ENCODE measurements at places on chromosomes 5 and 9. TPM values are rescaled to one million over a fixed set of nuclear protein-coding genes. Genes with fewer than 3 reads are reported as not detected.
A peak's percentile ranks its signal among the peaks of the same experiment; 100 is the strongest.

The ABO gene
- 1.9 TPM for polyA plus RNA-seq

The ENHO gene
- polyA plus RNA-seq, result 0.26 TPM

The GRHPR gene
- 134 TPM for polyA plus RNA-seq

The GHR gene
- polyA plus RNA-seq, result 9.4 TPM

The SMARCA2 gene
- polyA plus RNA-seq, result 29.3 TPM

The SLC23A1 gene
- polyA plus RNA-seq, result not detected

- DNase-seq, result no peak
Measured at GRCh38 chr9:108257382-108257781, 598.4 kb downstream of the ACTL7B start.

- DNase-seq, result no peak
Measured at GRCh38 chr9:136232969-136233368, 12.6 kb downstream of the QSOX2 start.

DNA sequence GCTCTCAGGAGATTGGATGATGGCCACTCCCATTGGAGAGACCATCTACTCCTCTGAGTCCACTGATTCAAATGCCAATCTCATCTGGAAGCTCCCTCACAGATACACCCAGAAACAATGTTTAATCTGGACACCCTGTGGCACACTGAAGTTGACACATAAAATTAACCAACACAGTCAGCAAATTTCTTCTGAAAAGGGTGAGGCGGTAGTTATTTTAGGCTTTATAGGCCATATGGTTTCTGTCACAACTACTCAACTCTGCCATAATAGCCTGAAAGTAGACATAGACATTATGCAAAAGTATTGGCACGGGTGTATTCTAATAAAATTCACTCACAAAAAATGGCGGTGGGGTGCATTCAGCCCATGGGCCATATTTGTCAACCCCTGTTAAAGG is 244.5 kb upstream of the VLDLR start:
- DNase-seq, result no peak

GRCh38 chr9:84755380-84755779 is 85.9 kb downstream of the NTRK2 start:
- DNase-seq, result no peak

GRCh38 chr5:124438026-124438902 is 308.2 kb downstream of the ZNF608 start:
- no peak for DNase-seq

- DNase-seq, result no peak
Measured at GRCh38 chr9:128920381-128921058, at the start of gene PHYHD1. PHYHD1 (plus strand) TSS chr9:128920982; CDS start chr9:128922324, 1,342 bp downstream.

- DNase-seq, result peak; percentile 34
Measured at GRCh38 chr5:89968958-89969381, 440.6 kb downstream of the CETN3 start.

GRCh38 chr9:22170990-22171670 is 162.0 kb upstream of the CDKN2B start:
- DNase-seq, result no peak

- DNase-seq, result peak; percentile 66
Measured at GRCh38 chr5:179319741-179320281, 25.4 kb downstream of the ADAMTS2 start.

- no peak for DNase-seq
Measured at GRCh38 chr5:83072966-83073365, 4.2 kb downstream of the TMEM167A start.

- DNase-seq, result no peak
Measured at GRCh38 chr5:123921193-123921592, 409.2 kb downstream of the CSNK1G3 start.

GRCh38 chr9:135606885-135607259 is 32.5 kb downstream of the GLT6D1 start:
- DNase-seq, result no peak

- no peak for DNase-seq
Measured at GRCh38 chr5:56838409-56839039, 23.2 kb downstream of the MAP3K1 start.

DNA sequence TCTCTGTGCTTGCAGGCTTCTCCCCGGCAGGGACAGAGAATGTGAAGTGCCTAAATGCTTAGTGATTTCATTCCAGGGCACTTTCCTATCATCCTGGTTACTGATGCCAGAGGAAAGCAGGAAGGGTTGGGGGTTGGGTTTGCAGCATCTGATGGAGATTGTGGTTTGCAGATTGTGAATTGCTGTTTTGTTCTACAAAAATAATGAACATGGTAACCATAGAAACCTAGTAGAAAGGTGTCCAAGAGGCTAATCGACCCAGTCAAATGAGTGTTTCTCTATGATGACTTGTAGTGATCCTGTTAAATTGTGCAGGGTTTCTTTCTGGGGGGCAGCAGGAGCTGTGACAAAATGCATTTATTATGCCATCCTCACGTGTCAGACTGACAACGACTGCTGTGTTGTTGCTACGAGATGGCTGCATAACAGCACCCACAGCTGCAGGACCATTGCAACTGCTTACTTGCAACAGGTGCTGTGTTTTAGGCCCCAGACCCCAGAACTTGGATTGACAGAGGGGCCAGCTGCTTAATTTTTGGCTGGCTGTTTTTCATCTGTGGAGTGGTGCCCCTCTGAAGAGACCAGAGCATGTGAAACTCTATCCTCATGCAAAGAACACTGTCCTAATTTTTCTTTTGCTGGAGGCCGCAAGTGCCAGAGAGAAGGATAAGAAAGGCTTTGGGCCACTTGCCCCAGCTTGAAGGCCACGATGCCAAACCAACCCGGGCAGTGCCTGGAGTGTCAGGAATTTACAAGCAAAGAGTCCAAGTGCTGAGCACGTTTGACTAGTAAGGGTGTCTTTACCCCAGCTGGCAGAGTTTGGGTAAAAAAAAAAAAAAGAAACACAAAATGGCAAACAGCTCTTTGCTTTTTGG is 397.8 kb downstream of the GADD45G start:
- no peak for DNase-seq

GRCh38 chr9:86485359-86485758 is 131.1 kb upstream of the TUT7 start:
- no peak for DNase-seq

GRCh38 chr9:123928533-123929176 is 1.3 kb downstream of the DENND1A start:
- DNase-seq, result peak; percentile 19

GRCh38 chr5:166257661-166258060 is 2033.8 kb upstream of the WWC1 start:
- DNase-seq, result no peak

GRCh38 chr9:76999261-76999660 is 20.2 kb upstream of the FOXB2 start:
- DNase-seq, result no peak

- peak; percentile 23 for DNase-seq
Measured at GRCh38 chr5:45454114-45454513, 242.1 kb downstream of the HCN1 start.
